ENCODE measurements at places on chromosomes 3 and 15.

DNA sequence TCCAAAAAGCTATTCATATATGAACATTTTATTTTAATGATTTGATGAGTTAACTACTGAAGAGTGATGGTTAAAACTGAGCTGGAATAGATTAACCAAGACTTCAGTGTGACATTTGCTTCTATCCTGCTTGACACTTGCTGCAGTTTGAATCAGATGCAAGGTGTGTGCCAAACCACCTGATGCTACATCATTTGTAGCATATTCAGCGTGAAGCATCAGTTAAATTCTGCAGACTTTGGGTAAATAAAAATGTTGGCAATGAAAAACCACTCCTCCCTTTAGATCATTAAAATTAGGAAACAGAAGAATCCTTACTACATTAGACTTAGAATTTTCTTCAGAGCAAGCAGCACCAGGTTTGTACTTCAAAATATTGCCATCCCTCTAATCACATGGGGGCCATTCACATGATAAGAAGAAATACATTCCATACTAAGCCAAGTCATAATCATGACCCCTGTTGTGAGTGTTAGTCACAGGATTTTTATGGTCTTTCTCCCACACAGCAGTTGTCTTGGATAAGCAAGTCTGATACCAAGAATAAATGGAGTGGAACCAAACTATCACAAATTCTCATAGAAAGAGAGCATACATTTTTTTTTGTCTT is 160.7 kb upstream of the TNIK start:
- DNase-seq: no peak

DNA sequence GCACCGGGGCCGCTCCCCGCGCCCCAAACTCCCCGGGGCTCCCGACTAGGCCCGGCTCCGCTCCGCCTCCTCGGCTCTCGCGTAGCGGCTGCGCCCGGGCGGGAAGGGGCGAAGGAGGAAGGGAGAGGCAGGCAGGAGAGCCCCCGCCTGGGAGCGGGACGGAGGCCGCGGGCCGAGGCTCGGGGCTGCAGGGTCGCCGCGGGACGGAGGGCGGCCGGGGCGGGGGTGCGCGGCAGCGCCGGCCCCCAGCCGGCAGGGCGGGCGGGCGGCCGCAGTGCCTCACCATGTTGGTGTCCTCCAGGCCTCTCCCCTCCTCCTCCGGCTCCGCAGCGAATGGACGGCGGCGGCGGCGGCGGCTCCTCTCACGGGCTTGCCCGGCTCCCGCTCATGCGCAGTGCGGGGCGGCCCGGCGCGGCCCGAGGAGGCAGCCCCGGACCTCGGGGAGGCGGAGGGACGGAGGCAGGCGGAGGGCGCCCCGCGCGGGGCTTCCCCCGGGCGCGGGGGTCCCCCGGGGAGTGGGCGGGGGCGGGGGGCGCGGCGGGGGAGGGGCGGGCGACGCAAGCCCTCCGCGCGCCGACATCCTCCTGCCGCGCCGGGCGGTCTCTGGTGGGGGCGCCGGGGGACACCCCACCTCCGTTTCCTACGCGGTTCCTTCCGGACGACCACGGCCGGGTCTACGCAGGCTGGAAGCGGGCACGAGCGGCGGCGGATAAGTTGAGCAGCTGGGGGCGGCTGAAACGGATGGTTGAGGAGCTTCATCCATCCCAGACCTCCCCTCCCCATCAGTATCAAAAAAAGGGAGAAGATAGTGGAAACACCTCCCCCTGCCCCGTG is at the start of gene DCUN1D1:
TSS of gene DCUN1D1 (minus strand) at position 335 of the 834 bp plus-strand sequence. CDS start at position 286, 49 bp downstream.
- DNase-seq: peak; percentile 81

DNA sequence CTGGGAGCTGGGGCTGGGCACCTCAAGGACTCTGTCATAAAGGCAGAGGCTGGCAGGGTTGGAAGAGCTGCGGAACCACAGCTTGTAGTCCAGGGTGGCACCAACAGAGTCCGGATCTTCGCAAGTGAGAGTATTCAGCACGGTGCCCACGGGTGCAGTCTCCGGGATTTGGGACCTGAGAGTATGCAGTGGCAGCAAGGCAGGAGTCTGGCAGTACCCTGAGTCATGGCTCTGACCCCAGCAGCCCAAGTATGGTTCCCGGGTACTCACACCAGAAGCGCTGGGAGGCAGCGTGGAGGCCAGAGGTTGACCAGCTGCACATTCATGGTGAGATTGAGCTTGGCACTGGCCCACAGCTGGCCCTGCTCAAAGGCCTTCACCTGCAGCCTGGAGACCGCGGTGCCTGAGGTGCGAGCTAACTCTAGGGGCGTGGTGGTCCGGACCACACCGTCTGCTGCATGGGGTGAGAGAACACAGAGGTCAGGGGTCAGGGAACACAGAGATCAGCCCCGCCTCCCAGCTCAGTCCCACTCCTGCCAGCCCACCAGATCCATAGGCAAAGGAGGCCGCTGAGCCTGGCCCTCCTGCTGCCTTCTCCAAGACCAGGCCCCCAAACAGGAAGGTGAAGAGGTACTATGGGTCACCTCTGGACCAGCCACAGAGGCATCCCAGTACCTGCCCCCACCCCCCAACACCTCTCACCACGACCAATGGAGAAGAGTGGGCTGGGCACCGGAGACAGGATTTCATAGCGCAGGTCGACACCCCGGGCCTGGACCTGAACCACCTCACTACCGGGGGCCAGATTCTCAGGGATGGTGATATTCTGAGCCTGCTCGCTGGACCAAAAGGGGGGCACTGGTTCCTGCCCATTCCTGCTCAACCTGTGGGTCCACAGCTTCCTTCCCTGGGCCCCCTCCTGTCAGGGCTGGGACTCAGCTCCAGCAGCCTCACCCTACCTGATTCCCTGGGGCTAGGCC is 4.5 kb downstream of the CDHR4 start:
- no peak for DNase-seq

- no peak for DNase-seq
Measured at GRCh38 chr3:104632521-104632920, 734.2 kb upstream of the ALCAM start.

DNA sequence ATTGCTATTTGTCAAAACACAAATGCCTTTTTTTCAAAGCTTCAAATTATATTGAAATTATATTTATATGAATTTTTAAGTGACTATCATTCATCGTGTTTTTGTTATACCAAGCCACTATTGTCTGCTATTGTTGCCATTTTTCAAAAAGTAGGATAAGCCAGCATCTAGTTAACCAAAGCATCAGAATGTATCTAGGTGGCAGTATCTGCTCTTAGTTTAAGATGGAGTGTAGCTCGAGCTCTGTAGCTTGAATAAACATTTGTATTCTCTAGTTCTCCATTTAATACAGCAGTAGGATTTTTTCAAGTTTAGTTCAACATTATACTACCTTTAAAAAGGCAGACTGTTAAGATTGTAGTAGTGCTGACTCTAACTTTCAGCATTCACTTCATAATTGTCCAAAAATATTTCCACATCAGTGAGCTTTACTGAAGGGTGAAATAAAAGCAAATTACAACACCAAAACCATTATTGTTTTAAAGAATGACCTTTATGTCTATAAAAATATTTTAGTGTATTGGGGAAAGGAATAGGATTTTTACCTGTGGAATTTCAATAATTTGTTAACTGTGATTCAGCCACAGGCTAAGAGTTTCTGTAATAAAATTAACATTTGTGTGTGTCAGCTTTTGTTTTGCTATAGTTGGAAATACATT is 19.6 kb upstream of the C15orf61 start:
- DNase-seq: no peak

- DNase-seq: no peak
Measured at GRCh38 chr3:78141269-78141668, 1101.4 kb downstream of the ROBO2 start.

DNA sequence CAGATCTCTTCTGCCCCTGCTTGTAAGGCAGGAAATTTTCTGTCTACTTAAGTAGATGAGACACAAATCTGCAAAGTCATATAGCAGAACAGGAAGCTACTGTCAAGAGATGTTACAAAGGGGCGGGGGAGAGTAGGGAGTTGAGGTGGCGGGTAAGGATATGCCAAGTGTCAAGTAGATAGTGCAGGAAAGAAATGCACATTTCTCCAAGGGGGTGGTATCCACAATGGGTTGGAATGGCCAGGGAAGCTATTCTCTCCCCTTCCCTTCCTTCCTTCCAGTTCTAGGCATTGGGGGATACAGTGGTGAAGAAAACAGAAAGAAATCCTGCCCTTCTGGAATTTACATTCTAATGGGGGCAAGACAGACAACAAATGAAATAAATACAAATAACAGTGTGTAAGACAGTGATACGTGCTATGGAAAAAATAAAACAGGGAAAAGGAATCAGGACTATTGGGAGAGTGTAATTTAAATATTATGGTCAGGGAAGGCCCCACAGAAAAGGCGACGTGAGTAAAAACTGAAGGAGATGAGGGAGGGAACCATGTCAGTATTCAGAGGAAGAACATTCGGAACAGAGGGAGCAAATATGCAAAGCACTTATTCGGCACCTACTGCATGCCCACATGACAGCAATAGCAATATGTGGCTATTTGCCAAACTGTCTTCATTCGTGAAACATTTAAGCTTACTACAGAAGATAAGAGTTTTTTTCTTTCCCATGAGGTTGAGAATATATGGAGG is 42.8 kb upstream of the RNU6-1 start:
- DNase-seq: no peak

DNA sequence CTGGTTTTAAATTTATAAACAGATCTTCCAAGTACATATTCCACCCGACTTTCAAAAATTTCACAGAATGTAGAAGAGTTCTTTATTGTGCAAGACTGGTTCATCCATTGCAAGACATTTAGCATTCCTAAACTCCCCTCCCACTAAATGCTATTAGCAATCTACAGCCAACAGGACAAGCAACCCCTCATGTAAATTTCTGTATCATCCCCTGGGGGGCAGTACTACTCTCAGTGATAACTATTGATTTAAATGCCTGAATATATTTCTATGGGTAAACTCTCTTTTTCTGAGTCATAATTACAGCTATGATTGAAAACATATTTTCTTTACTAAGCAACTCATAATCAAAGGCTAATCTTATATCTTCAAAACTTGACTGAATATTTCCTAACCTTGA is 10.7 kb upstream of the SLC15A2 start:
- DNase-seq: no peak

GRCh38 chr15:61724251-61724939 is 335.9 kb downstream of the VPS13C start:
- no peak for DNase-seq

DNA sequence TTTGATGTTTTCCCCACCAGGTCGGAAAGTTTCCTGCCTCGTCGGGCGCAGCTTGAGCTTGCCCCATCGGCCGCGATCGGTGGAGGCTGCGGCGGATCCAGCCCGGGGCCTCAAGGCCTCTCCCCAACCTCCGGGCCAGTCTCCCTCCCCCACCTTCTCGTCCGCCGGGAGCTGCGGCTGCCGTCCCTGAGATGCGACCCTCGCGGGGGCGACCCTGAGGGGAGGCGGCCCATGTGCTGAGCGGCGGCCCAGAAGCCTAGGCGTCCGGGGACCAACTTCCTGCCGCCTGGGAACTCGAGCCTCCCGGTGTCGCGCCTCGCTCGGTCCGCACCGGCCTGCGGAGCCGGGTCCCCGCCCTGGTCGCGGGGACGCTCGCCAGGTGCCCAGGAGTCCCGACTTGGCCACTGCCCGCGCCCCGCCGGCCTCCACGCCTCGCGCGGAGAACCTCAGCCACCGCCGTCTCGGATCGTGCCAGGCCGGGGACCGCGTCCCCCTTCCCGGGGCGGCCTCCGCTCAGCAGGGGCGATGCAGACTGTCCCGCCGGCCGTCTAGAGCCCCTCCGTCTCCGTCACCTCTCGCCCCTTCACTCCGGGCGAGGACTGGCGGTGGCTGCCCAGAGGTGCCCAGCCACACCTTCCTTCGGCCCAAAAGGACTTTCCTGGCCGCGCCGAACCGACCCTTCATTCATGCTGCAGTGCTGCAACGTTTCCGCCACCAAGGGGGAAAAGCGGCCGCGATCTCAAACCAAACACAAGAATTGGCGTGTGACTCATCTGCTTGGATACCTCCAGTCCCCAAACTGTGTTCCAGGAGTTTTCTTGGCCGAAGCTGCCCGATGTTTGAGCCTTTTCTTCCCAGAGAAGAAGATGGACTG is 656 bp downstream of the SLMAP start:
- DNase-seq: no peak

GRCh38 chr15:58114812-58115211 is 23.4 kb upstream of the AQP9 start:
- DNase-seq: no peak

DNA sequence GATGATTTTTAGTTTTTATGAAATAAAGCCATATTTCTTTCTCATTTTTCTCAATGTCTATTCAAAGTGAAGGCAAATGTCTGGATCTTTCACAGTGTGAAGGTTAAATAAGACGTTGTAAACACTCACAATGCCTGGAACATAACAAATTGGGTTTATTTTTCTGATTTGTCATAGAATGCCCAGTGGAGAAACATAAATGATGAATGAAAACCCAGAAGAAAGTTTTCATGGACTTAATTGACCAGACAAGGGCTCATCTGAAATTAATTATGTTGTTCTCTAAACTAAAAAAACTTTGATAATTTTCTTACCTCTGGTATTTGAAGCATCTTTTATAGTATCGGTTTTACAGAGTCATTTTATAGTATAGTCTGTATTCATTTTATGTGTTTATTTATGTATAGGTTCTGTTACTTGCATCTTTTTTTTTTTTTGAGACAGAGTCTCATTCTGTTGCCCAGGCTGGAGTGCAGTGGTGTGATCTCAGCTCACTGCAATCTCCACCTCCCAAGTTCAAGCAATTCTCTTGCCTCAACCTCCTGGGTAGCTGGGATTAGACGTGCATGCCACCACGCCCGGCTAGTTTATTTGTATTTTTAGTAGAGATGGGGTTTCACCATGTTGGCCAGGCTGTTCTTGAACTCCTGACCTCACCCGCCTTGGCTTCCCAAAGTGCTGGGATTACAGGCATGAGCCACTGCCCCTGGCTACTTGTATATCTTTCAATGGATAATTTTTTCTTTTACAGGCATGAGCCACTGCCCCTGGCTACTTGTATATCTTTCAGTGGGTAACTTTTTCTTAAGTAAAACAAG is 15.1 kb upstream of the BNIP2 start:
- no peak for DNase-seq

GRCh38 chr15:26098801-26099200 is 235.7 kb upstream of the ATP10A start:
- DNase-seq: no peak

- DNase-seq: peak; percentile 82
Measured at GRCh38 chr15:89130201-89130600, 41.9 kb downstream of the ABHD2 start.

DNA sequence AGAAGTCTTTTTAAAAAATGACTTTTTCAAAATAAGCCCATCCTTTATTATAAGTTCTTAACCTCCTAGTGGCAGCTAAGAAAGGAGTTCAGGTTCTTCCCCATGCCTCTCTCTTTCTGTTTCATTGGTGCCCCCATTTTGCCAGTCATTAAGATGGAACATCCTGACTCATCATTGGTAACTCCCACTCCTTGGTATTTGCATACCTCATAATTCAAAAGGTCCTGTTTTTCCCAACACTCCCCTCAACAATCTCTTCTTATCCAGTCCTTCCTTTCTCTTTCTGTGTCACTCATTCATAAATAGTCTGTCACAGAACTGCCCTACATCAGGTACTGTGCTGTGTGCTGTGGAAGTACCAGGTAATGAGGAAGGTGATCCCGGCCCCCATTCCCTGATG is 394.0 kb downstream of the FOXP1 start:
- no peak for DNase-seq

- no peak for DNase-seq
Measured at GRCh38 chr3:167228135-167228534, 152.0 kb downstream of the ZBBX start.
